PC-9 (cell line): ENCODE measurements at places on chromosomes 2 and 18.

- peak; percentile 52 for DNase-seq
Observed at GRCh38 chr2:199624958-199625357, 167.2 kb upstream of the SATB2 start.

GRCh38 chr2:74772046-74772445 is 61.9 kb upstream of the HK2 start:
- no peak for DNase-seq

DNA sequence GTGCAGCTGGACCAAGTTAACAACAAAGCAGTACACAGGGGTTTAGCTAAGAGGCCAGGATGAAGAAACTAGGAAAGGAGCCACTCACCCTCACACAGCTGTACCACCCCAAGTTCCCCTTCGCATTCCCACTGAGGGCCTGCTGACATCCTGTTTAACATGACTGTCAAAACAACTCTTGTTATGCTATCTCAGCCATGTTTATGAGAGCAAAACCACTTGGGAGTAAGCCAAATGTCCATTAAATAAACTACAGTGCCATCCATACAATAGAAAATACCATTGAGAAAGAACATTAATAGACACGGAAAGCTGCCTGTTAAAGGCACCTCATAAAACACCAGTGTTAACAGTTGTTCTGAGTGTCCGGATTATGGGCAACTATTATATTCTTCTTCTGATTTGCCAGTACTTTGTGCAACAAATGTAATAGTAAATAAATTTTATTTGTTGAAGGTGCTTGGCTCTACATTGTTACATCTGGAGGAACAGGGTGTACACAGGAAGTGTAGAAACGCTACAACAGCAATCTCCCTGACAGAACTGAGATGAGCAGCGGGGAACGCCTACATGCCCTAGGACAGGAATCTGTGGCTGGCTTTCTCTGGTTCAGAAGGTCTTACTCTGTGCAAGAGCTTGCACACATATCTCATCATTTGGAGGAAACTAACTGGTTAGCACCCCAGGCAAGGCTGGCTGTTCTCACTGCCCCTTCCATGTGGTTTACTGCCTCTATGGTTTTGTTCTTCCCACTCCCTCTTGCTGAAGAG is 85.6 kb downstream of the EHD3 start:
- DNase-seq: no peak

DNA sequence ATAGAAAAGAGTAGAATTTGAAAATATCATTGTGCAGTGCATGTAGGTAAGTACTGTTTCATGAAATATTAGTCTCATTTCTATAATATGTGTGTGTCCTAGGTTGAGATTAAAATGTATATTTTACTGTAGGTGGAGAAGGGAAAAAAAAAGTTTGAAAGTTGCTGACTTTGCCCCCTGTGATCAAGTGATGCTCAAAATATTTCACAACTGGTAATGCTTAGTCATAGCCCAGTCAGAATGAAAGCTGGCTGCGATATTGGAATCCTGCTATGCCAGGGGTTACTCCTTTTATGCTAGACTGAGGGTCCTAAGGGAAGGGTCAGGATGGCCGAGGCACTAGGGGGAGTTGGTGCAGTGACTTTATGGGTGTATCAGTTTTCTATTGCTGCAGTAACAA is 19.5 kb upstream of the CFAP36 start:
- DNase-seq: no peak
